ENCODE measurements at places on chromosomes 3 and 15.

- no peak for DNase-seq
These were observed 161.2 kb downstream of the ALCAM start for GRCh38 chr3:105527949-105528348.

DNA sequence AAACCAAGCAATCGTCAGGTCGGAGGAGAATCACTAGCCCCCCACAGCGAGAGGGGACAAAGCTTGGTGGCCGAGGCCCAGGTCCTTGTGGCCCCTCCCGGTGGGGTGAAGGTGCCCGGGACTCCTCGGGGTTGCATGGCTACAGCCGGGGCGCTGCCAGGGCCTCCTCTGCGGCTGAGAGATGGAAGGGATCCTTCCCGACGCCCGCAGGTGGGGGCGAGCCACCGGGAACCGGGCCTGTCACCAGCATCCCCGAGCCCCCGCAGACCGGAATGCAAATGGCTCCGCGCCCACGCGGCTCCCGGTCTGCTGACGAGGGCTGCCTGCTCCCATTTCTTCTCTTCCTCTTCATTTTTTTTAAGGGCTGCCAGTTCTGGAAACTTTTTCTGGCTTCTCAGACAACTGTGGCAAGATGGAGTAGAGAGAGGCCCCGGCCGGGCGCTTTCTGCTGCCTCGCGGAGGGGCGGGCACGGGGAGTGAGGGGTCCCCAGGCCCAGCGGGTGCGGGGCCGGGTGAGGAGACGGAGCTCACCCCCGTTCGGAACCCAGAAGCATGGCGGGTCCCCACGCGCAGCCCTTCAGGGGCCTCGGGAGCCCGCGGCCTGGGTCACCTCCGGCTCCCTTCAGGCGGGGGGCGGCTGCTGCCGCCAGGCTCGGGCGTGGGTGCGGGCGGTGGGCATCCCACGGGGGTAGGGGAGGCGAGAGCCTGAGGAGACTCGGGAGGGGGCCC, 27.5 kb downstream of the MELTF start:
- DNase-seq, result no peak

GRCh38 chr3:9553948-9554513, 409 bp upstream of the LHFPL4 start:
- DNase-seq, result no peak

DNA sequence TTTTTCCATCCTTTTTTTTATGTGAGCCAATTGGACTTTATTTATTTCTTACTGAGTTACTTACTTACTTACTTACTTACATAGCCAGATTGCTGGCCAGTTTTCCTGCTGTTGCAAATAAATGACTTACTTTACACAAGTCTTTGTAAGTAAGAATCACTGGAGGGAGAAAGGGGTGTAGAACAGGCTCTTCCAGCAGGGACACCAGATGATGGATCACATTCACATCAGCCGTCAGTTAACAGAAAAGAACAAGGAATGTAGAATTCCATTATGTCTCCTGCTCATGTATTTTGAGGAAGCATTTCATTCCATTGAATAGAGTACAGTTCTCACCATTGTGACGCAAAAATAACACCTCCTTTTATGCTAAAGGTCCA, 188.6 kb downstream of the FNDC3B start:
- DNase-seq, result no peak

DNA sequence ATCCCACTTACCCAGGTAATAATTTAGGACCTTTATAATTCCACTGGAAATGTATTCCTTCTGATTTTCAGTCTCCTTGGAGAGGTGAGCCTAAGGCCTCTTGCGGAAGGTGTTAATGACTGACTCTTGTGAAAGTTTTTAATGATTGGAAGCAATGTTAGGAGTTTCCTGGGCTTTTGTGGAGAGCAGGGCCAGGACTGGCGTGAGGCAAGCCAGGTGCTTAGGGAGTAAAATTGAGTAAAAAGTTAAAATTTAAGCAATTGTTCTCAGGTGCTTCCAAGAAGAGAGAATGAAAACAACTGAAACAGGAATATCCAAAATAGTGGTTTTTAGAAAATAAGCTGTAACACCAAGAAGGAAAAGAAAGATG, 130.6 kb upstream of the TGFBR2 start:
- no peak for DNase-seq

DNA sequence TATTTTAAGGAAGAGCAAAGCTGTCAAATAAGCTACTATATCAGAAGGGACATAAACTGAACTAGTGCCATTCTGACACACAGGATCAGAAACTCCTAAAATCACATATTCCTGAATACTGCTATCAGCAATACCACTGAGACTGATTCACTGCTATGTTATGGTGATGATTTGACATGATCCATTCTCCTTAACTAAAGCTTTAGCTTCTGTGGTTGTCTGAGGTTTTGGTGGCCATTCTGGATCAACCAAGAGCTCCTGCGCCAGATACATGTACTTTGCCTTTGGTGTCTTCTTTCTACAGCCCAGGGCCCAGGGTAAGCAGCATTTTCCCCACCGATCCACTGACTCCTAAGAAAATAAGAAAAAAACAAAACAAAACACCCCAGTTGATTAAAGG, 6.7 kb upstream of the GP5 start:
- DNase-seq, result no peak

- no peak for DNase-seq
These were observed 53.9 kb downstream of the MEF2A start for GRCh38 chr15:99619712-99620111.

DNA sequence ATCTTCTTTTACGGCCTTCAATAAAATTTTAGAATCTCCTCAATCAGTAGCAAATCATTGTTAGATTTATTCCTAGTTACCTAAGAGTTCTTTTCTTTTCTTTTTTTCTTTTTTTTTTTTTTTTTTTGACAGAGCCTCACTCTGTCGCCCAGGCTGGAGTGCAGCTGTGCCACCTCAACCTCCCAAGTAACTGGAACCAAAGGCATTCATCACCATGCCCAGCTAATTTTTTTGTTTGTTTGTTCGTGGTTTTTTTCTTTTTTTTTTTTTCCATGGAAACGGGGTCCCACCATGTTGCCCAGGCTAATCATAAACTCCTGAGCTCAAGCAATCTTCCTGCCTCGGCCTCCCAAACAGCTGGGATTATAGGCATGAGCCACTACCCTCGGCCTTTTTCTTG, 30.4 kb upstream of the AEN start:
- DNase-seq, result no peak

DNA sequence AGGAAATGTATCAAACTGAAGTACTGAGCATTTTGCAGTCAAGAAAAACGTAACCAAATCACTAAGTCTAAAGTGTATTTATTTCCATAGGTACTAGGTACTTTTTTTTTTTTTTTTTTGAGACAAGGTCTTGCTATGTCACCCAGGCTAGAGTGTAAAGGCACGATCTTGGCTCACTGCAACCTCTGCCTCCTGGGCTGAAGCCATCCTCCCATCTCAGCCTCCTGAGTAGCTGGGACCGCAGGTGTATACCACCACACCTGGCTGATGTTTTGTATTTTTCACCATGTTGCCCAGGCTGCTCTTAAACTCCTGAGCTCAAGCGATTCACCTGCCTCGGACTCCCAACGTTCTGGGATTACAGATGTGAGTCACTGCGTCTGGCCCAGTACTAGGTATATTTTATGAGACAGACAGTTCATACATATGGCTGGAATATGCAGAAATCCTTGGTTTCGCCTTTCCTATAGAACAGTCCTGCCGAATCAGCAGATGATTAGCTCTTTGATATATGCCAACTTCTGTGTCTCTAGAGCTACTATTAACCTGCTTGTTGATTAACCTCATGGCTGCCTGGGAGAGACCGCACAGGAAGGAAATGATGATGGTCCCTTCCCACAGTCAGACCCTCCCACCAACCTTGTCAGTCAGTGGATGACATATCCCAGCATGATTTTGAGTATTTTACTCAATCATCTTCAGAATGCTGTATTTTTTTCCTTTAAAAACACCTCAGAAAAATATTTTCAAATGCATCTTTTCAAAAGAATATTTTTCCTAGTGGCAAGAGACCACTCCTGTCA, 32.3 kb downstream of the TMOD3 start:
- DNase-seq, result no peak

GRCh38 chr3:4060064-4060463, 243.1 kb upstream of the SETMAR start:
- no peak for DNase-seq

DNA sequence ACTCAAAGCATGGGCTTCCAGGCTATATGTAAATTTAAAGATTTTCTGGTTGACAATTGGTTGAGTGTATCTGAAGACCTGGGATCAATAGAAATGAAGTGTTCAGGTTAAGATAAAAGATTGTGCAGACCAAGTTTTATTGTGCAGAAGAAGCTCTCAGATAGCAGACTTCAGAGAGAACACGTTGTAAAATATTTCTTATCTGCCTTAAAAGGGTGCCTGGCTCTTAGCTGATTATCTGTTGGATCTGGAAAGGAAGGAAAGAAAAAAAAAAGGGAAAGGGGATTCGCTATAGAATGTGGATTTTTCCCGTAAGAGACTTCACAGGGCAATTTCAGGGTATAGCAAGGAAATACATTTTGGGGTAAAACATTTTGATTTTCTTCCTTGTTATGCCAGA, 523.2 kb downstream of the EDEM1 start:
- no peak for DNase-seq

DNA sequence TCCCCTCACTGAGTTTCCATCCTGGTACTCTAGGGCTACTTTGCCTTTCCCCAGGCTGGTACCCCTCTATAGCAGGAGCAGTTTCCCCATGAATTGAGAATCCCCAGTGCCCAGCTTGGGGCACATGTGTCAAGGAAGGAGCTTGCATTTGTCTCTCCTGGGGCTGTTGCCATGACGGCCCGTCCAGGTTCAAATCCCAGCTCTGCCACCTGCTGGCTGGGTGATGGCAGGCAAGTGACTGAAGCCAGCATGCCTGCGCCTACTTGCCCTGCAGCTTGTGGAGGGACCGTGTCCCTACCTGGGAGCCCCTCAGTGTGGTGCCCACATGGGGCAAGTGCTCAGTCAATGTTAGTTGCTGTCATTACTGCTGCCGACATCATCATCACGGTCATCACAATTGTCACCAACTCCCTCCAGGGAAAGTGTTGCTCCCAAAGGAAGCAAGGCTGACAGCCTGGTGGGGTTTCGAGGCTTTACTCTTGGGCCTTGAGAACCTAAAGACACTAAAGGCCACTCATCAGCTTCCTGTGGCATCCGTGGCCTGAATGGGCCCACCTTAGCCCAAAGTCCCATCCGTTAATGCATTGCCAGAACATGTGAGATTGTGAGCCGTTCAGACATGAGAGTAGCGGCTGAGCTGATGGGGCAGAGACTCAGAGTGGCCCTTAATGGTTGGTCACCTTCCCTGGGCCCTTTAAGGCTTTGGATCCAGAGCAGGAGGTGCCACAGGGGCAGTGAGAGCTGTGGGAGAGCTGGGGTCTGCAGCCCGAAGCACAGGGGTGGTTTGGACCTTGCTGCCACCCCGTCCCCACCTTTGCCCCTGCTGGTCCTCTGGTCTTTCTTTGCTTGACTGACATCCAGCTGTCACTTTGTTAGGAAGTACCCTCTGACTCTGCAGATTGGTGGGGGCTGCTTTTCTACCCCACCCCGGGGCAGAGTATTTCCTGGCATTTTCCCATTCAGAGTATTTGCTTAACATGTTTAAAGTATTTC, 144.4 kb downstream of the DNAJB8 start:
- peak; percentile 30 for DNase-seq

GRCh38 chr15:80978685-80979329, 10.8 kb downstream of the MESD start:
- DNase-seq, result peak; percentile 38

GRCh38 chr3:69998759-69999139, 784 bp upstream of the SAMMSON start:
- DNase-seq, result no peak

GRCh38 chr3:66812741-66813140, 185.4 kb upstream of the KBTBD8 start:
- DNase-seq, result no peak

- no peak for DNase-seq
These were observed 124.8 kb downstream of the LIPC start for GRCh38 chr15:58556541-58556940.

DNA sequence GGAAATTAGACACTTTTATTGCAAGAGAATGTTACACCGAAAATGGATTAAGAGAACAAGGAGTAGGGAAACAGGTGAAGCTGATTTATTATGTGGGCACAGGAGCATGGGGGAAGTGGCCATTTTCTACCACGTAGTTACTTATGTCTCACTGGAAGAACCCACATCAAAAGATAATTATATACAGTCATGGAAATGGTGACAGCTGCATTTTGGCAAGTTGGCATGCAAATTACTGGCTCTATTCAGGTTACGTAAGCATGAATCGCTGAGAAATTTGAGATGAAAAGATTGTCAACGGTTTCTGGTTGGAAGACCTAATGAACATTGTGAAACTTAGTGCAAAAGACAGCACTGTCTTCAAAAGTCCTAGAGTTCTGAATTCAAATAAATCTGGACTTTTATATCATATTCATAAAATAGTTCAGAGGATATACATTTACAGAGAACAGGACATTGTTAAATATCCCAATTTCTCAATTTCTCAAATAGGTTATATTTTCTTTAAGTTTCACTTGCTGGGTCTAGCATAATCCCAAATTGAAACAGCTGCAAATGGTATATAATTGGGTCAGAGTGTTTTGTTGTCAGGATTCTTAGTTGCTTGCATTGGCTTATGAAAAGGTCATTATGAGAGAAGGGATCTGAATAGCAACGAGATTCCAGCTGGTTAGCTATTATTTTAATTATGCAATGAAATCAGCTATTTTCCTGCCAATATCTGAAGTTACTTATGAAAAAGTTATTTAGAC, 567.8 kb downstream of the ZPLD1 start:
- DNase-seq, result no peak

DNA sequence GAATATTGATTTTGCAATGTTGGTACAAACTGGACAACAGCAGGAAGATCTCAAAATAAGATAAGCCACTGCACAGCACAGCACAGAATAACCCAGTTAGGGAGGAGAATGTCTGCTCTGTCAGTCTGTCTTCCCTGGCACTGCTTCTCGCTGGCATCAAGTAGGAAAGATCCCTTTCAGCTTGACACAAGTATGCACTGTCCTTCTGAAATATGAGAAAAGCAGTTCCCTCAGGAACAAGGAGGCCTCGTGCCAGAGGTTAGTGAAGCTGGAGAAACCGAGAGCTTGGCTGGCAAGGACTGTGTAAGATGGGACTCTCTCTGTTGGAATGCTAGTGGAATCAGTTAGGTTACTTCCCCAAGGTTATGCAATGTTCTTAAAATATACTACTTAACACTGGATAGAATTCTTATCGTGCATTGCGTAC, 59.1 kb downstream of the FMN1 start:
- no peak for DNase-seq

DNA sequence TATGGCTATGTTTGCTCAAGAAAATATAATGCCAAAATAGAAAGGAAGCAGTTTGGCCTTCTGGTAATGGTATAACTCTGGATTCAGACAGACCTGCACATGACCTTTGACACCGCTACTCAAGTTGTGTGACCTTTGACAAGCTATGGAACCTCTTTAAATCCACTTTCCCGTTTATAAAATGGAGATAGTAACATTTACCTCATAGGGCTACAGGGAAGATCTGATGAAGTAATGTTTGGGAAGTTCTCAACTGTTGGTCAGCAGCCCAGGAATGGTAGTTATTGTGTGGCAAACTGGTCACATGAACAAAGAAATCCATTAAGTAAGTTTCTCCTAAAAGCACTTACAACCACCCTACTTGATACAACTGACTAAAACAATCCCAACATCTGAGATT, 95.1 kb upstream of the PHLDB2 start:
- no peak for DNase-seq
